ENCODE measurements at places on chromosomes 5 and 9.

DNA sequence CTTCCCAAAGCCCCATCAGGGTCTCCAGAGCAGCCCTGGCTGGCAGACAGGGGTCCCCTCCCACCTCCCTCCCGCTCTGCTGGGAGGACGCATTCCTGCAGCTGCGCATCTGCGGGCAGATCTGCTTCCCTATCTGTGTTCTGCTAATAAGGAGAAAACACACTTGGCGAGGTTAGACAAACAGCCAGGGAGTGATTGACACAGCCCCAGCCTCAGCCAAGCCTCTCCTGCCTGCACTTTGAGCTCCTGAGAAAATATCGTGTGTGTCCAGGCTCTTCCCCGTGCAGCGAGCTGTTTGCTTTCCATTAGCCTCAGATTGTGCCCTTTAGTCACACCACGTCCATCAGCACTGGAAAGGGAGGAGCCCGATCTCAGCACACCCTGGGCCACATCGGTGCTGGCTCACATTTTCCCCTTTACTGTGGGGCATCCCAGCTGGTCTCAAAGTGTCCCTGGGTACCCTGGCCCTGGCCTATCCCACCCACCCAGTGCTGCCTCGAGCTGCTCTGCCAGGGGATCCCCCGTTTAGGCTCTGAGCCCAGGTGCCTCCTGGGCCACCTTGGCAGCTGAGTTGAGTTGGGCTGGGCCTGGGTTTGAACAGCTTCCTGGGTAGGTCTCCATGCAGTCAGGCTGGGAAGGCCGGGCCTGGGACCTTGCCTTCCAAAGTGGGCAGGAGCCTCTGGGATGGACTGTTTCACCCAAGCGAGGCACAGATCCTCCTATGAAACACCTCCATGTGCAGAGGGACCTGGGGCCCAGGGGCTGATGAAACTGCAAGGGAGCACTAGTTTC, 61.1 kb downstream of the BARX1 start:
- DNase-seq = no peak

DNA sequence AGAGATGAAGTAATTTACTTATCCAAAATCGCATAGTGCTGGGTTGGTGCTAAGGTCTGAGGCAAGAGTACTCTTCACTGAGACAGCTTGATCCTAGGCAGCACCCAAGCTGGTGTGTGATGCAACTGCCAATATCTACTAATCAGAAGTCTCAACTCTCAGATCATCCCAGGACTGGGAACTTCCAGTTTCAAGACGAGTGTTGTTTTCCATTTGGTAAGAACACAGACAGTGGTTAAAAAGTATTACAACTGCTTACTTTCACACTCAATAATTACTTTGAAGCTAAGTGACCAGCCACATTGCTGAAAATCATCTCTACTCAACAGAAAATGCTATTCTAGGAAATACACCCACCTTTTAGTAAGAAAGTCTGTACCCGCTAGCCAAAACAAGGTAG, 45.3 kb downstream of the FBXW11 start:
- DNase-seq = no peak

DNA sequence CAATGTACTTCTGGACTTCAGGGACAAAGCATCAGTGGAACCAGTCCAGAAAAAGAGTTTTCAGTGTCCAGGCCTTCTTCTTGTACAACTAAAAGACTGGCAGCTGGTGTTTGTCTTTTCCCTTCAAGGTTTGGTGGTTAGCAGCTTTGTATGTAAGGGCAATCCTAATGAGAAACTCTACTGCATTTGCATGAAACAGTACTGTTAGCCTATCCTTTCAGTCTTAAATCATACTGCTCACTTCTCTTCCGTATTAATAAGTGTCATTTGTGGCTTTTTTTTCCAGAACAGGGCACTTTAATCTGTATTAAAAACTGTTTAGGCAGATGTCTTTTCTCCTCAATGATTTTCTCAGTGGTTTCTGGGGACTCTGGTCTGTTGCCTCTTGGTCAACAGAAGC, 48.9 kb downstream of the FAM174A start:
- DNase-seq = no peak

- DNase-seq = no peak
Observed at GRCh38 chr9:111144741-111145140, 106.5 kb upstream of the LPAR1 start.

DNA sequence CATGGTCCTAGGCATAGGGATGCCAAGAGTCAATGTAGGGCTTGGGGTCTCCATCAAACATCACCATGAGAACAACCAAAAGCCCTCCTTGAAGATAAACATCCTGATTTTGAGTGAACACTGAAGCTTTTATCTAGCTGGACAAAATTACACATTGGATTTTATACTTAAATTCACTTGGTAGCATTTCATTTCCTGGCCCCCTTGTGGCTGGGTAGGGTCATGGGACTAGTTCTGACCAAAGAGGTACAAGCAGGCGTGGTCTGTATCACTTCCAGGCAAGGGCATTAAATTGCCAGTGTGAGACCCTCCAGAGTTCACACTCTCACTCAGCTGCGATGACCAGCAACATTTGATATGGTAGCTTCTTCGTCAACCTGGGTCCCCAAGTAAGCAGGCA, 320.3 kb downstream of the ACTL7B start:
- DNase-seq = no peak

DNA sequence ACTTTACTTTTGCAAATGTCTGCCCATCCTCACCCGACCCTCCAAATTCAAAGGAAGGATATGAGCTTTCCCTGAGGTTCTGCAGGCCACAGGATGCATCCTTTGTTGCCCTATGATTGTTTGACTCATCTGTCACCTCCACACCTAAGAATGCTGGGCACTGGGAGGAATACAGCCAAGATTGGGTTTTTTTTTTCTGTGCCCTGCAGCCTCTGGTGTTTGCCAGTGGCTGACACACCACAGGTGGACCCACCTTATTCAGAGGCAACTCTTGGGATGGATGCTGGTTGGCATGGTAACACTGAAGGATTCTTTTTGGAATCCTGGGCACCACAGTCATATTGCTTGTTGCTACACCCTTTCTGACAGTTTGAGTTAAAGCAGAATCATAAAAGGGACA, 29.7 kb downstream of the C9orf152 start:
- no peak for DNase-seq

All from stimulated activated CD4-positive, alpha-beta T cell treated with anti-CD3 and anti-CD28 coated beads, Interleukin-1b, Interleukin-23, amount 100 ng/mL, for 1 hour (primary cell).